ENCODE measurements at places on chromosomes 16 and 17.

DNA sequence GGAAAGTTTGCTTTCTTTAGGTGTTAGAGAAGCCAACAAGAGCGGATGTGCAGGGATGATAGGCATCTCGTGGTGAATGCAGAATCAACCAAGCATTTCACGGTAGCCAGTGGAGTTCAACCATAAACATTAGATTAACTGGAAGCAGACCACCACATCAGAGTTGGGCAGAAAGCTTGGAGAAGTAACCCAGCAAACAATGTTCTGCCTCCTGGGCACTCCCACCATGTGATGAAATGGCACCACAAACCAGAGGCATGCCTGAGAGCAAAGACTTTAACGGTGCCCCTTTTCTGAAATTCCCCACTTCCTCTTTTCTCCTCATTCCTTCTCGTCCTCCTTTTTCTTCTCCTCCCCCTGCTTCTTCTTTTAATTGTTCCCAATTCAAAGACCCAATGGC, 193.5 kb upstream of the ANKFN1 start:
- DNase-seq: no peak

DNA sequence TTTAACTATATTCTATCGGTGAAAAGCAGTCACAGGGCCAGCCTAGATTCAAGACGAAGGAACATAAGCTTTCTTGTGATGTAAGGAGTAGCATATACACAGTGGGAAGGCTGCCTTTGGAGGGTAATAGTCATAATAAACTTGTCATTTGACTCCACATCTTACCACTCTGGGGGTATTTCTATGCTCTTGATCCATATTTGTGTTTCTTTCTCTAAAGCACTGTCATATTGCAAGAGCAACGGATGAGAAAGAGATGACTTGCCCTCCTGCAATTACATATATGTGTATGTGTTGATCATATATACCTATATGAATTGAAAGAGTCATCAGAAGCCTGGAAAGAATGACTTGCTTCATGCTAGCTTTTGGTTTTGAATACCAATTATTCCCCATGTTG, 225.4 kb upstream of the HS3ST3A1 start:
- no peak for DNase-seq

DNA sequence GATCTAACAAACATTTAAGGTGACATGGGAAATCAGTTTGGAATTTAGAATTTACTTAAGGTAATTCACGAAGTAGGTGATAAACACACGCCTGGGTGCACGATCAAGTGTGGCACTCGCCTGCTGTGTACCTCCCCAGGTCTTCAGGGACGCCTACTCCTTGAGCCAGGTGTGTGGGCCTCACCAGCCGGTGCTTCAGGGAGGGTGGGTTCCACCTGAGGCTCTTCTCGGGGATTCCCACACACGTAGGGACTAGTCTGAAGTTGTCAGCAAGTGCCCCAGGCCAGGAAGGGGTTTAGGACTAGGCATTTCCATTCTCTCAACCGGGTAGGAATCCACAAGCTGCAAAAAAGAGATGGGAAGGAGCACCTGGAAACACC, 9.8 kb upstream of the NAT9 start:
- DNase-seq: no peak

DNA sequence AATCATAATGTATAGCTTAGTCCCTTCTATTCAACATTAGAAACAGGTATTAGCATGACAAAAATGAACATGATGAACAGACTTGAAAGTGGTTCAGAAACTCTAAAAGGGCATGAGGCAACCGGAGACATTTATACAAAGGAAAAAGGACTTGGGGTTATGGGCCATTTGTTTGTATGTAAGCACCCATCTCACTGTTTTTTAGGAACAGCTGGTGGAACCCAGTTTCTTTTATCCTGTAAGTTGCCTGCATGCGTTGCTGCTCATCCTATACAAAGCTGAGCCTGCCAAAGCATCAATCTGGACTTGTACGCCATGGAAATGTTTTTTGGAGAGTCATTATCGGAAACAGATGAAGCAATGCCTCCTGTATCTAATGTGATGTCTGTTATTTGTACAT, 72.3 kb upstream of the NACA2 start:
- no peak for DNase-seq

Data from amygdala (tissue), 56 donors.